Liver (tissue), 10 donors: ENCODE measurements at places on chromosomes 3 and 15. TPM values are rescaled to one million over a fixed set of nuclear protein-coding genes. Genes with fewer than 3 reads are reported as not detected.

GRCh38 chr15:50251638-50252182, 13.8 kb downstream of the HDC start:
- DNase-seq: peak; percentile 21

- DNase-seq: no peak
Observed at GRCh38 chr3:176964661-176965060, 232.6 kb downstream of the TBL1XR1 start.

GRCh38 chr3:127207727-127208482, 15.0 kb downstream of the PRR23E start:
- DNase-seq: no peak

The SEMA3F gene
- polyA plus RNA-seq: 0.60 TPM

- no peak for DNase-seq
Observed at GRCh38 chr3:161393310-161393709, 22.0 kb upstream of the SPTSSB start.

- DNase-seq: no peak
Observed at GRCh38 chr3:159813822-159814531, 174.7 kb upstream of the IL12A start.

DNA sequence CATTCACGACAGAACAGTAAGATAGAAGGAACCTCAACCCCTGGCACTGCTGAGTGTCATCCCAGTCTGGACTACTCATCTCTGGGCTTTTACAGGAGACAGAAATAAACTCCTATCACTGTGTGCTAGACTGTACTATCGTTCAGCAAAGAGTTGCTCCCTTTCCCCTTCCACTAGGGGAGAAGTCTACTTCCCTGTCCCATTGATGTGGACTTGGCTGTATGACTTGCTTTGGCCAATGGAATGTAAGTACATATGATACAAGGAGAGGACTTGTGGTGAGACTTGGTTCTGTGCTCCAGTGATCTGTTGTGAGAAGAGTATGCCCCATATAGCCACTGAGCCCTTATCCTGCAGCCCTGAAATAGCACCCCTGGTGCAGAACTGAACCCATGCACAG, 5.3 kb upstream of the KIF7 start:
- DNase-seq: no peak

The CHRNA7 gene
- polyA plus RNA-seq: 0.06 TPM

GRCh38 chr3:138443091-138443490, 8.7 kb downstream of the ESYT3 start:
- no peak for DNase-seq

GRCh38 chr15:25783607-25784540, 79.3 kb downstream of the ATP10A start:
- DNase-seq: no peak

- DNase-seq: no peak
Observed at GRCh38 chr3:116139641-116140040, 305.6 kb downstream of the LSAMP start.

GRCh38 chr3:128081846-128082245, 29.6 kb downstream of the SEC61A1 start:
- DNase-seq: no peak

- DNase-seq: no peak
Observed at GRCh38 chr15:72535911-72536310, 61.8 kb downstream of the ARIH1 start.

DNA sequence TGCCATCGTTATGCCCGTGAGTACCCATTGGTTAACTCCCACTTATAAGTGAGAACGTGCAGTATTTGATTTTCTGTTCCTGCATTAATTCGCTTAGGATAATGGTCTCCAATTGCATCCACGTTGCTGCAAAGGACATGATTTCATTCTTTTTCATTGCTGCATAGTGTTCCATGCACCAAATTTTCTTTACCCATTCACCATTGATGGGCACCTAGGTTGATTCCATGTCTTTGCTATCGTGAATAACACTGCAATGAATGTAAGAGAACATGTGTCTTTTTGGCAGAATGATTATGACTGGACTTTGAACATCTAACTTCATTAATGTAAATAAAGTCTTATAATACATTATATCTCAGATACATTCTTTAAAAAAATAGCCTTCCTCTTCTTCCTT, 169.6 kb upstream of the CDIN1 start:
- no peak for DNase-seq

The XYLB gene
- 21.4 TPM for polyA plus RNA-seq

The KCNAB1 gene
- 1.2 TPM for polyA plus RNA-seq

DNA sequence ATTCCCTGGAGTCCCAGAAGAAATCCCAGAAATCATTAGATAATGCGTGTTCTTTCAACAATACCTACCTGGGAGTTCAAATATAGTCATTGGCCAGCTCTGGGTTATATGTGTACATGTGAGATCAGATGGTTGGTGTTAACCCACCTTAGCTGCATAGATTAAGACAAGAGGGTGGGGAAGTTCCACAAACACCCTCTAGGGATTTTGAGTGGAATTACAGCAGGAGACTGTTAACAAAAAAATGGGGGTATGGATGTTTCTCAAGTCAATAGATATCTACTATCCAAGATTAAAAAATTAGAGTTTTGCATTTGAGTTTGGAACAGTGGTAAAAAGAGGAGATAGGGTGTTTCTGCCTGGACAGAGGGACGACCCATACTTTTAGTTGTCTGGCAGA, 282.5 kb upstream of the CNTN3 start:
- no peak for DNase-seq

DNA sequence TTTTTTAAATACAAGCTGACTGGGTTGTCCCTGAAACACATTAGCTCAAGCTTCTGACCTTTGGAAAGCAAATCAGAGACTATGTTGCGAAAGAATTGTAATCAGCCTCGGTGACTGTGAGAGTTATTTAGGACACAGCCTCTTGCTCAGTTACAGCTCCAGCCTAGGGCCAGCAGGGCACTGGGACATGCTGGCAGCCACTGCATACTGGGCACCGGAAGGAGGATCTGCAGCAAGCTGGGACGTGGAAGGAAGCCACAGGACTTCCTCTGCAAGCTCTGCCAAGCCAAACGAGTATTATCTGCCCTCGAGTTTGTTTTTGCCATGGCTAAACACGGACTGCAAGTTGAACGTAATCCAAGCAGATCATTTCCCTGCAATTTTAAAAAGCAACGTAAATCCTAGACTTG, 24.4 kb upstream of the COPG1 start:
- DNase-seq: peak; percentile 55

DNA sequence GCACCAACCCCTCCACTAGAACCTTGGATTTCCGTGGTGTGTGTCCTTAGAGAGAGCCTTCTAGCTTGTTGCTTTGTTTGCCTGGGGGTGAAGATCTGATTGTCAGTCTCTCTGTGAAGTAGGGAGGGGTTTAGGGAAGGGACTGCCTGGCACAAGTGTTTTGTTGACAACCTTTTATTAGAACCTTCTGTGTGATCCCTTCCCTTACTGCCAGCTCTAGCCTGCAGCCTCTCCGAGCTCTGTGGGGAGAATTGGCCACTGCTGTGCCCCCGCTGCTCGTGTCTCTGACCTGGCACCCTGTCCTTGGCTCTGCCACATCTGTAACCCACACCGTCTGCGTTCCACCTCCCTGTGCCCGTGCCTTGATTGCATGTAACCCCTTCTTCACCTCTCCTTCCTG, 30.9 kb upstream of the PCSK6 start:
- no peak for DNase-seq

- peak; percentile 46 for DNase-seq
Observed at GRCh38 chr15:66803182-66803729, 101.2 kb downstream of the SMAD6 start.

DNA sequence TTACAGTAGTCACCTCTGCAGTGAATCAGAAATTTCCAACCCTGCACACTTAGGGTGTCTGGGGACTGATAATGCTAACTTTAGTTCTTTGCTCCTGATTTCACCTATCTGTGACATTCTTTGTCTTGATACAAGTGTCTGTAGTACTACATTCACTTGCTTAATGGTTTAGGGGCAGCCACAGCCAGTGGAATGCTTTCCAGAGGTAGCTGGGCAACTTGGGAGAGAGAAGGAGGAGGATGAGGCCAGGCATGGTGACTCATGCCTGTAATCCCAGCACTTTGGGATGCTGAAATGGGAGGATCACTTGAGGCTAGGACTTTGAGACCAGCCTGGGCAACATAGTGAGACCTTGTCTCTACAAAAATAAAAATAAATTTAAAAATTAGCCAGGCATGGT, 8.5 kb downstream of the BAHD1 start:
- DNase-seq: no peak

GRCh38 chr15:58795825-58796224, 24.7 kb downstream of the MINDY2 start:
- no peak for DNase-seq

The IRAK2 gene
- polyA plus RNA-seq: 2.7 TPM

- no peak for DNase-seq
Observed at GRCh38 chr3:64259636-64260035, 34.4 kb upstream of the PRICKLE2 start.

GRCh38 chr3:177201700-177202397, 4.6 kb upstream of the TBL1XR1 start:
- no peak for DNase-seq

DNA sequence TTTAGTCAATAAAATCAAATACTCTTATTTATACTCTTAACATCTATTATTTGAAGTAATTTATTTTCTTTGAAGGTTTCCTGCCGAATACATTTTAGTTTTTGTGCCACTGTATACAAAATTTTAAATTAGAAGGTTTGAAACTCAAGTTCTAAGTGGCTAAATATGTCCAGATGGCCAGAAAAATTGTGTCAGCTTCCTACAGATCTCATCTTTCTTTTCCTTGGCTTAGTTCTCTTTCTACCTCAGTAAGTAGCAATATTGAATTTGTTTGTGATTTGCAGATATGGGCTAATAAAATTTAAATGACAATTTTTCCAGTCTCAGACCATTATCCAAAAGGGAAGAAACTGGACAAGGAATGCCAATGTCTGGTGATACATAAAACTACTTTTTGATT, 452.1 kb downstream of the ROBO2 start:
- DNase-seq: no peak

DNA sequence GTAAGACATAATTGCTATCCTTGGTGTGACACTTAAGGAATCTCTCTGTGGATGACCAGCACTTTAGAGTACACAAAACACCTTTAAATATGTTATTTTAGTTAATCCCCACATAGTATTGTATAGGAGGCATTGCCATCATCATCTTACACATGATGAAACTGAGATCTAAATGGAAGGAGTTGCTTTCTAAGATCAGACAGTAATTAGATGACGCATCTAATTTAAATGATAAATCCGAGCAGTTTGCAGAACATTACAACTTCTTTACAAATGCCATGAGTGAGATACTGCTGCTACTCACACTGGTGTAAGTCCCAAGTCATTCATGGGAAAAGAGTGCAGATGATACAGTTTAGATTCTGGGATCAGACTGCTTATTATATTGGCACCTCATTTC, 431.9 kb downstream of the MFSD1 start:
- DNase-seq: no peak

The TICRR gene
- polyA plus RNA-seq: 0.13 TPM

DNA sequence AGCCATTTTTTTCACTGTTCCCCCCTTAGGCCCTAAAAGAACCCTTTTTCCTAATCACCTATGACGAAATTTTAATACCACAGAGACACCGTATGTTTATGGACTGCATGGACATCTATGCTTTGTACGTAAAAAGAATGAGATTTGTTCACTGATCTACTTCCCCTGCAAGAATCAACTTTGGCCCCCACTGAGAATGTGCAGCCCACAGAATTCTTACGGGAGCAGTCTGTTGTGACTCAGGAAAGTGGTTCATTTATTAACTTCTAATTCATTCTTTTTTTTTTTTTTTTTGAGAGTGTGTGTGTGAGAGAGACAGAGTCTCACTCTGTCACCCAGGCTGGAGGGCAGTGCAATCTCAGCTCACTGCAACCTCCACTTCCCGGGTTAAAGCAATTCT, 17.6 kb downstream of the EIF4E3 start:
- DNase-seq: no peak

DNA sequence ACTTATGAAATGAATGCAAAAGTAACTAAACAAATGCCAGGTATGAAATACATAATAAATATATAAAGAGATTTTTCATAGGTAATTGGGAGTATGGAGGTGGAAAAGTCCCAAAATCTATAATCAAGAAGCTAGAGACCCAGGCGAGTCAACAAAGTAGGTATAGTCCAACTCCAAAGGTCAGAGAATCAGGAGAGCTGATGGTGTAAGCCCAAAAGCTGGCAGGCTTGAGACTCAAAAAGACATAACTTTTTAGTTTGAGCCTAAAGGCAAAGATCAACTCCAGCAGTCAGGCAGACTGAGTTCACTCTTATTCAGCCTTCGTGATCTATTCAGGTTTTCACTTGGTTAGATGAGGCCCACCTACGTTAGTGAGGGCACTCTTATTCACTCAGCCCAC, 157.4 kb upstream of the TMCO5A start:
- DNase-seq: no peak

The CACNA2D2 gene
- 0.10 TPM for polyA plus RNA-seq

DNA sequence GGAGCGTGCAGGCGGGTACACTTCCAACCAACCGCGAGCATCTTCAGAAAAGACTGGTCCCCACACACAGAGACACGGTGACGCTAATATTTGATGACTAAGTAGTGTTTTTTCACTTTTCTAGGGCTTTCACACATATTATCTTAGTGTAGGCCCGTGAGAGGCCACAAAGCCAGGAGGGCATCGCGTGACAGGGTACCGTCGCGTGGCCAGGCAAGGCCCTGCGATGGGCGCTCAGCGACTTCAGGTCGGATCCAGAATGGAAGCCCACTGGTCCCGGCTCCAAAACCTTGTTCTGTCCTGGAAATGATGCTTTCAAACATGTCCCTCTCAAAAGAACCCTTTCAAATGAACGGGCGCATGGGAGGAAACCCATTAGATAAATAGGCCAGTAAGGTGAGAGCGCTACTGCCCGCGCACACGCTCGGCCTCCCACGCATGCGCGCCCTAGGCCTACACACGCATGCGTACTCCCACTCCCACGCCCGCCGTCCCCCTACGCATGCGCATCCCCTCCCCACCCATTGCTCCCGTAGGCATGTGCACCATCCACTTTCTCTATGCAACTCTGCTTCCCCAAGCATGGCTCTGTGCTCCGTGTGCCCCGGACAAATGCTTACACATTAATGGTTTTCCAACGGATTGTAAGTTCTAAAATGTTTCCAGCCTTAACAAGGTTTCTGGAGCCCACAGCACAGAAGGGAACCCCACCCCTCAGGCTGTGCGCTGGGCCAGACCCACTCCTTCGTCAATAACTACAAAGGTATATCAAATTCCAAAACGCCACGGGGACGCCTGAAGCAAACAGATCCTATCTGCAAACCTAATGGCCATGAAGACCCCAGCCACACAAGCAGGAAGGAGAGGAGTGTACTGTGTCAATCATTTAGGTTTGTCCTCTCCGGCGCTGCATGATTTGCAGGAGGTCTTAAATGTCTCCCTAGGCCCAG, 72.1 kb downstream of the OCA2 start:
- peak; percentile 21 for DNase-seq

GRCh38 chr15:92053753-92054316, 200.3 kb downstream of the SLCO3A1 start:
- no peak for DNase-seq

The TLR9 gene
- polyA plus RNA-seq: 0.02 TPM

The ANKRD34C gene
- not detected for polyA plus RNA-seq

The FRMD4B gene
- polyA plus RNA-seq: 7.3 TPM

The CDHR4 gene
- polyA plus RNA-seq: not detected

DNA sequence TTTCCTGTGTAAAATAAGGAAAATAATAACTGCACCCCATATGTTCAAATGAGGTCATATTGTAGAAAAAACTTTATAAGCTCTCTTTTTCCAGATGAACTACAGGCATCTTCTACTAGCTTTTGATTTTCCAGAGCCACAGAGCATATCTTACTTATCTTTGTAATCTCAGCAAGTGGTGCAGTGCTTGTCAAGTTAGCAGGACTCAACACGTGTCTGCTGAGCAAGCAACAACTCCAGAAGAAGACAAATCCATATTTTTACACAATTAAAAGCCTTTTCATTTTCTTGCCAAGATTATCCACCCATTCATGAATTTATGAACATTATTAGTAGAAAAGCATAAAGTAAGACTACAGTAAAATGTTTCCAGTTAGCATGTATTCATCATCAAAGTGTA, 14.4 kb upstream of the TSC22D2 start:
- DNase-seq: no peak

The IL5RA gene
- 0.02 TPM for polyA plus RNA-seq
